ENCODE measurements at places on chromosomes 4 and X.
A peak's percentile ranks its signal among the peaks of the same experiment; 100 is the strongest.

- no peak for DNase-seq
Observed at GRCh38 chrX:47215291-47215900, 3.1 kb upstream of the CDK16 start.

DNA sequence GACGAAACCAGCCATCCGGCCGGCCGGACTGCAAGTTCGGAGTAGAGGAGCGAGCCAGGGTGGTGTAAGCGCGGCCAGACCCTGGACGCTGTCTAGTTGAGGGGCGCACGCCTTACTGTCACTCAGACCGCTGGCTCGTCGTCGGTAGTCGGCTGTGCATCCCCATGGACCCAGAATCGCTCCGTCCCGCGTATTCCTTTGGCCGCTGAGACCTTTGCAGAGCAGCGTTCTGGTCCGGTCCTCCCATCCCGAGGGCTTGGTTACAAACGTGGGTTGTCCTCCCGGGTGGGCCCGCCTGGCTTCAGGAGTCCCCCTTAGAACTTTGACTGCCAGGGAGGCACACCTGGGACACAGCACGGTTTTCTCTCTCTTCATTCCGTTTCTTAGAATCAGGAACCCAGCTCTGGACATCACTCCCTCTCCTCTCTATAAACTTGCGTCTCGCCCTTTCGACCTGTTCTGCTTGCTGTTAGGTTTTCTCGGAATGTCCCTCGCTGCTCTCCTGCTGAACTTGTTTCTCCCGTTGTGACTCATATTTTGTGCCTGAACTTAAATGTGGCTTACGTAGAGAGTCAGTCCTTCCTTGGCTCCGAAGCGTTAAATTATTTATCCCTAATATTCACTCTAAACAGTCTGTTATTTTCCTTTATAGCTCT lies 672 bp downstream of the PGM2 start:
- DNase-seq = peak; percentile 19

- DNase-seq = no peak
Observed at GRCh38 chrX:31580726-31581125, 508.9 kb upstream of the FTHL17 start.

GRCh38 chrX:43450355-43450754 lies 205.7 kb upstream of the MAOA start:
- DNase-seq = no peak

- DNase-seq = no peak
Observed at GRCh38 chr4:188158336-188158735, 19.1 kb downstream of the TRIML1 start.

DNA sequence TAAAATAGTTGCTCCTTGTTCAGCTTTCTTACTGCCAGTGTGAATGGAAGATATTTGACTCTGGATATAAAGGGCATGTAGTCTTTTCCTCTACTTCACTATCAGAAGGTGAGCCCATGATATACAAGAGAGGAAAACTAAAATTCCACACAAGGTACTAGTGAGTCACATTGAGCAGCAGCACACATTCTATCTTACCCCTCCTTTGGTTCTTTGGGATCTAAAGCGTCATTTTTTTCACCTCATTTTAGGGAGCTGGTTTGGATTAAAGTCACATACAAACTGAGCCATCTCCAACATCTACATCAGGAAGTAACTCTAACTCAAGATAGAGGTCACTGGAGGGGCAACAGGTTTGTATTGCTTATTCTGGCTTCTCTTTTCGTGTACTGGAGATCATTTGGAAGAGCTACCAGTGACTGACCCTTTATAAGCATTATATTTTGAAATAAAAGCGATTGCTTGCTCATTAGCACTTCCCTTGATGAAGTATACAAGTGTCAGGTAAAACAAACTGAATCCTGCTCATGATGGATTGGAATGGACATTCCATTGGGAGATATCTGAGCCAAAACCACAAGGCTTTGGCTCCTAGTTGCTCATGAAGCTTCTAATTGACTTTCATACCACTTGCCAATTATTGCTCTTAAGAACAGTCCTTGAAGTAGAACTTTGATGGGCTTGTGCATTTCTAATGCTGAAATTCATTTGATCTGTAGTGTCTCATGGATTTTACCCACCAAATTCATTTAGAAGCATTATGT lies 124.1 kb downstream of the SPCS3 start:
- no peak for DNase-seq

- DNase-seq = no peak
Observed at GRCh38 chrX:119604766-119605463, 1.3 kb downstream of the NKRF start.

DNA sequence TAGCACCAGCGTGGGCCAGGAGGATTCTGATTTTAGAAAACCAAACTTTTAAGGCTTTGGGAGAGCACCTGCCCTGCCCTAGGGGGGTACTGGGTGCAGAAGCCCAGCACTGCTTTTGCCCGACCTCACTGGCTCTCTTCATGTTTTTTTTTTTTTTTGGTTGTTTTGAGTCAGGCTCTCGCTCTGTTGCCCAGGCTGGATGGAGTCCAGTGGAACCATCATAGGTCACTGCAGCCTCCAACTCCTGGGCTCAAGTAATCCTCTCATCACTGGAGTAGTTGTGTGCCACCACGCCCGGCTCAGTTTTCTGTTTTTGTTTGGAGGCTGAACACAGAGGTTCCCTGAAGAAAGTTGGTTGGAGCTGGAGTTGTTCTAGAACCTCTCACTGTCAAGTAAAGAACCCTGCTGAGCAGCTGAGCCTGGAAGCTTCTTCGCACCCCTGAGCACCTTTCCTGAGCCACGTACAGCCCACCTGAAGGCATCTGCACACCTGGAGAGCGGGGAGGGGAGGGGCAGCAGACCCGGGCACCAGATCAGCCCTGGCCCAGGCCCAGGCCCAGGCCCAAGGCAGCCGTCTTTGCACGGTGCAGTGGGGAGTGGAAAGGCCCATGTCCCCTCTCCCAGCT lies 49.5 kb downstream of the SHROOM2 start:
- DNase-seq = no peak

DNA sequence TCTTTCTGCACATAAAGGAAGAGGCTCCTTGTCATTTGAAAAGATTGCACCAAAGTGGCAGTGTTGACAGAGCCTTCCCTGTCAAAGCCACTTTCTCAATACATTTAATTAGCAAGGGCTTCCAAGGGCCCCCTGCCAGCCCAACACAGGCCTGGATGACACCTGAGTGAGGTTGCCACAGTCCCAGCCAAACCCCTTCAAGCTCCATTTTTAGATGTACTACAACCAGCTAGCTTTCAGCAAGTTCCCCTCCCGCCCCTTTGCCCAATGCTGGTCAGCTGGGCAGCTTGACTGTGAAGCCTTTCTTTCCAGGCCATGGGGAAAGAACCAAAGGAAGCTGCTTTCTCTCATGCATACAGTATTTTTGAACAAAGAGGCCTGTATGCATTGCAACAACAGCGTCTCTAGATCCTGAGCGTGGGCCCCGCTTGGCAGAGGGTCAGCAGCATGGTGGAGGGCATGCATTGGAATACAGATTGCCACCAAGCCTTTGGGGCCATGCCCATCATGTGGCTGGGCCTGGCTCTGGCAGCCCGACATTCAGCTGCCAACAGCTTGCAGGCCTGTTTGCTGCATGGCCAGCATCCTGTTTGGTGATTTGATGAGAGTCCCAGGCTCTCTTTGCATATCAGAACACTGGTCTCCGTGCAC lies 261.1 kb upstream of the GATB start:
- no peak for DNase-seq

GRCh38 chrX:14073556-14073955 lies 43.9 kb upstream of the GEMIN8 start:
- no peak for DNase-seq

DNA sequence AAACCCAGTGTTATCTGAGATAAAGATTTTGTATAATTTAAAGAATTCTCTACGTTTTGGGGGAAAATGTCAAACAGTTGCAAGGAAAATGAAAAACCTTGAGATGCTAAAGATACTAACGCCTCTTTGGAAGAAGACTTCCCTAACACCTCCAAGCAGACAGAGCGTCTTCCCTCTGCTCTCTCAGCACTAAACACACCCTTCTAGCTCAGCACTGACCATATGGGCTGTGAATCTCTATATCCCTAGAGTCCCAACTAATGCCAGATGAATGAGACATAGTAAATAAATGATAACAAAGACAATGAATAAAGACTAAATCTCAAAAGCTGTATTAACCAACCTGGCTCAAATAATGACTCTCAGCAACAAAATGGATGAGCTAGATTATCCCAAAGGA lies 13.3 kb downstream of the FUNDC1 start:
- DNase-seq = no peak

DNA sequence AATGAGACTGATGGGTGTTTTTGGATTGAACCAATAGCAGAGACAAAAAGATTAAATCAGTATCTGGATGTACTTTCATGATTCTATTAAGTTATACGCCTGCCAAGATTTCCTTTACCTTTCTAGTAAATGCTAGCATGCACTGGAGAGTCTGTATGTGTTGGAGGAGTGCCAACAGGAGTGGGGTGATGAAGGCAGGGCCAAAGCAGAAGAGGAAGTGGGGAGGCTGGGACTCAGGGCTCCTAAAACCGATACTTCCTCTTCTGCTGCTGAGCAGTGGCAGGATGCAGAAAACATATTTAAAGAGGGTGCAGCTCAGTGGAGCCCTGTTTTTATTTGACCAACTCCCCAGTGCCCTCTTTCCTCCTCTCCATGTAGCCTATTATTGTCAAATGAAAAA lies 5.6 kb downstream of the CYSLTR1 start:
- peak; percentile 75 for DNase-seq

GRCh38 chr4:41216294-41217019 lies 2.1 kb upstream of the APBB2 start:
- peak; percentile 82 for DNase-seq

DNA sequence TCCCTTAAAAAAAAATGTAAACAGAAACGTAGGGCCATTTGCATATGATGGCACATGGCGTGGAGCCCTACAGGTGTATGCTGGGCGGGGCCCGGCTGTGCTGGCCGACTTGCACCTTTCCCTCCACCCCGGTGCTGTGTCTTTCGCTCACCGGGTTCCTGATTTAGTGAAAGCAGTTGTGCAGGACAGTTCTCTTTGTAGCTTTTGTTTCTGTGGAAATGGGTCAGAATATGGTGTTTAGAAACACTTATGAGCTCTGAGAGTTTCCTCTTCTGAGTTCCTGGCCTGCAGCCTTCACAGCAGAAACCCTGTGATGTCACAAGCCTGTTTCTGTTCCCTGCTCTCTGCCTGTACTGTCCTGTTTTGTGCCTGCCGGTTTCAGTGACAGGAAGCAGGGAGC lies 22.5 kb upstream of the MSANTD1 start:
- DNase-seq = peak; percentile 83

DNA sequence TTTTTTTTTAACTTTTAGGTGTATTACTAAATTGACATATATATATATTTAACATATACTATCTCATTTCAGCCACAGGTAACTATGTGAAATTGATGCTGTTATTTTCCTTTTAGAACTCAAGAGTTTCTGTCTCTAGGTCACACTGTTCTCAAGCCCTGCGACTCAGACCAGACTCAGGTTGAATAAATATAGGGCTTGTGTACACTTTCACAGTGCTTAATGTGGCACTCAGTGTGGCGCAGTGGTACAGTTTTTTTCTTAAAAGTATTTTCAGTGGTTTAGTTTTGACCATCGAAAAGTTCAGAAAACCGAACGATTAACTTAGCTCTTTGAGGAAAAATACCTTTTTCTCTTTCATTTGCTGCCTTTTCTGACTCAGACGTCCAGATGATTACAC lies 24.7 kb downstream of the PACRGL start:
- DNase-seq = no peak

DNA sequence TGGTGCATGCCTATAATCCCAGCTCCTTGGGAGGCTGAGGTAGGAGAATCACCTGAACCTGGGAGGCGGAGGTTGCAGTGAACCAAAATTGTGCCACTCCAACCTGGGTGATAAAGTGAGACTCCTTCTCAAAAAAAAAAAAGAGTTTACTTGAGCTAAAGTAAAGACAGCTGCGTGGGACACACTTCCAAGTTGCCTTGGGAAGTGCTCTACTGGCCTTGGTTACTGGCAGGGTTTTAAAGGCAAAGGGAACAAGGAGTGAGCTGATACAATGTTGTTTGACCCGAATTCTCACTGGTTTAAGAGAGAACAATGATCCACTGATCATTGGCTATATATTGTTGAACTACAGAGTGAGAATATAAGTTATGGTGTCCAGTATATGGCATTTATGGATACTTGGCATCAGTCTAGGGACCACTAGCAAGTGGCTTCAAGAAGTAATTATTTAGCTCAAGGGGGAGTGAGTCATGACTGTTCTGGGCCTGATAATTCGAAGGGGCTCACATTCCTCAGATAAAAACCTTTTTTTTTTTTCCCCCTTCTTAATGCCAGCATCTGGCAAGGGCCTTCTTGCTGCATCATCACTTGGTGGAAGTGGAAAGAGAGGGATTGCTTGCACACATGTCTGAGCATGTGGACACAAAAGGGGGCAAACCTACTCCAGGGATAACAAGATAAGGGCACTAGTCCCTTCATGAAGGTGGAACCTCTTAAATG lies 32.3 kb downstream of the GRK4 start:
- DNase-seq = no peak

GRCh38 chr4:87274803-87275202 lies 47.9 kb downstream of the HSD17B13 start:
- no peak for DNase-seq

DNA sequence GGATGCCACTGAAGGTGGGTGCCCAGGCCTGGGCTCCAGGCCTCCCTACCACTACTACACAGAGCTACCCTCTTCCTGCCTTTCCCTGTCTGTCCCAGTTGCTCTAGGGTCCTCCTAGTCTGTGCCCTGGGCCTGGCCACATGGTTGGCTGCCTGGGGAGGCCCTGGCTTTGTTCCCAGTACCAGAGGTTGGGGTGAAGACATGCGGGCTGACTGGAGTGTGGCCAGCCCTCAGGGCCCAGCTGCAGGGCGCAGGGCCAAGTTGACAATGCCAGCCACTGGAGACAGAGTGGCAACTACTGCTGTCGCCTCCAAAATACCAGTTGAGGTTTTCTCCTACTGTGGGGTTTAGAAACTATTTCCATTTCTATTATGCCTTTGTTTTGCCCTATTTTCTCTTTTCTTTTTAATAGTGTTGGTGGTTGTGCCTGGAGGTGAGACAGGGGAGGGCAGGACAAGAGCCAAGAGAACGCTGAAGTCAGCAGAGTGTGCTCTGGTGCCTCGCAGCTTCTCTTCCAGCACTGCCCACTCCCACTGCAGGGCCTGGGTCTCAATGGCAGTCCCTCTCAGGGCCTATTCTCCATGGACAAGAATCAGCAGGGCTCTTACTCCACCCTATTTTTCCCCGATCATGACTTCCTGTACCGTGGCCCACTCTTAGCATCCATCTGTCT lies 32.2 kb upstream of the XPNPEP2 start:
- DNase-seq = no peak

DNA sequence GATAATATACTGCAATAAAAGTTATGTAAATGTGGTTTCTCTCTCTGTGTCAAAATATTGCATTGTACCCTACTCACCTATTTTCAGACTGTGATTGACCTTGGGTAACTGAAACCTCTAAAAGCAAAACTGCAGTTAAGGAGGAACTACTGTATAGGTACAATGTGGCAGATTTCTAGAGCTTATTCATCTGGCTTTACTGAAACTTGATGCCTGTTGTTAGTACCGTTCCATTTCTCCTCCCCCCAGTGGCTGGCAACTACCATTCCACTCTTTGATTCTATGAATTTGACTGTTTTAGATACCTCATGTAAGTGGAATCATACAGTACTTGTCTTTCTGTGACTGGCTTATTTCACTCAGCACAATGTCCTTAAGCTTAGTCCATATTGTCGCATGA lies 61.9 kb downstream of the HOPX start:
- no peak for DNase-seq

Data from suppressor macrophage treated with lipopolysaccharide for 1 hour (primary cell).